ENCODE measurements at places on chromosomes 5 and 9. TPM values are rescaled to one million over a fixed set of nuclear protein-coding genes. Genes with fewer than 3 reads are reported as not detected.

FBXW2 gene
- 48.5 TPM for total RNA-seq

DNA sequence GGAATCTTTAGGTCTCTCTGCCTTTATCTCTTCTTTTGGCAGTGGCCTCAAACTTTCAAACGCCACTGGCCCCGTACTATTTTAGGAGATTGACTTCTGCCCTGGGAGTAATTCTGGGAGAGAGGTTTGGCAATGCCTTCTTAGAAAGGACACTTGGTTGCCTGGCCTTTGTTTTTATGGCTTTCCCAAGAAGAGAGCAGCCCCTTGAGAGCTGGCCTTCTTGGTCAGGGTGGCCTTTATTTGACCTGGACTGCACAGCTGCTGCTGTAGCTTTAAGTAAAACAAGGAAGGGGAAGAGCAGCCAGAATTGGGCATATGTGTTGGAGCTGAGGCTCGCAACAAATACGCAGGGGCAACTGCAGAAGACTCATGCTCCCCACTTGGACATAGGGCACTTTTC is 60.8 kb downstream of the PTPN3 start:
- DNase-seq, result no peak

- no peak for DNase-seq
These were observed 1409.7 kb upstream of the CDH18 start for GRCh38 chr5:21397693-21398092.

GRCh38 chr5:107957051-107957450 is 286.3 kb upstream of the EFNA5 start:
- DNase-seq, result no peak

GRCh38 chr9:68644831-68645230 is 60.2 kb upstream of the PIP5K1B start:
- DNase-seq, result no peak

DNA sequence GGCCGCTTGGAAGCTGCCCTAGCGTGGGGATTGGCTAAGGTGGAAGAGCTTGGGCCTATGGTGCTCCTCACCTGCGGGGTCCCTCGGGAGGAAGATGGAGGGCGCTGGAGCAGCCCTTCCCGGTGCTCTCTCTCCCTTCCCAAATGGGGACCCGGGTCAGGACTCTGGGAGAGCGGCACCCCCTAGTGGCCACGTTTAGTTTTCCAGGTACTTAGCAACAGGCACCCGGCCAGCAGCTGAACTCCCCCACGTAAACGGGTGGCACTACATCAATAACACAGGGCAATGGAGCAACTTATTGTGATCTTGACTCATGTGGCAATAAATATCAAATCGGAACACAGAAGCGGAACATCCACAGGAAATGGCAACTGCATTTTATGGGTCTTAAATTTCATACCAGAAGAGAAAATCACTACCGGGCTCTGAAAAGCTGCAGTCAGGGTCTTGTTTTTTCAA is 316.6 kb downstream of the AGTPBP1 start:
- DNase-seq, result no peak

DNM1 gene
- total RNA-seq, result 68.3 TPM

DNA sequence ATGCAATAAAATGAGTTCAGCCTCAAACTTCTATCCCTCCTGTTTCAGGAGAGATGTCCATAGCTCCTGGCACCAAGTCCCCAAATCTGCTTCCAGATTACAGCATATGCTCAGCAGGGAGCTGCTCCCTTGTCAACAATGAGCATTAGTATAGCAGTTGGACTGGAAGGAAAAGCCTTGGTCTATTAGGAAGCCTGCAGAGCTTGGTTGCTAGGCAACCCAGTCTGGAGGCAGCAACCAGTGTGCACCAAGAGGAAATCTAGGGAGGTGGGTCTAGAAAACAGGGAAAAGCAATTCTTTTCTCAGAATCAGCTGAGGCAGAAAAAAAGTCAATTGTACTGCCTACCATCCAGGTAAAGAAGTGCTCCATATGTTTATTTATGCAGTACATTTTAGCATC is 229.5 kb upstream of the NMUR2 start:
- no peak for DNase-seq

- DNase-seq, result no peak
These were observed 41.3 kb downstream of the FBXO10 start for GRCh38 chr9:37534901-37535300.

ORM2 gene
- total RNA-seq, result not detected

- no peak for DNase-seq
These were observed 5.2 kb downstream of the GRAMD2B start for GRCh38 chr5:126428421-126428820.

GRCh38 chr5:6801236-6801635 is 88.0 kb downstream of the TENT4A start:
- no peak for DNase-seq

DNA sequence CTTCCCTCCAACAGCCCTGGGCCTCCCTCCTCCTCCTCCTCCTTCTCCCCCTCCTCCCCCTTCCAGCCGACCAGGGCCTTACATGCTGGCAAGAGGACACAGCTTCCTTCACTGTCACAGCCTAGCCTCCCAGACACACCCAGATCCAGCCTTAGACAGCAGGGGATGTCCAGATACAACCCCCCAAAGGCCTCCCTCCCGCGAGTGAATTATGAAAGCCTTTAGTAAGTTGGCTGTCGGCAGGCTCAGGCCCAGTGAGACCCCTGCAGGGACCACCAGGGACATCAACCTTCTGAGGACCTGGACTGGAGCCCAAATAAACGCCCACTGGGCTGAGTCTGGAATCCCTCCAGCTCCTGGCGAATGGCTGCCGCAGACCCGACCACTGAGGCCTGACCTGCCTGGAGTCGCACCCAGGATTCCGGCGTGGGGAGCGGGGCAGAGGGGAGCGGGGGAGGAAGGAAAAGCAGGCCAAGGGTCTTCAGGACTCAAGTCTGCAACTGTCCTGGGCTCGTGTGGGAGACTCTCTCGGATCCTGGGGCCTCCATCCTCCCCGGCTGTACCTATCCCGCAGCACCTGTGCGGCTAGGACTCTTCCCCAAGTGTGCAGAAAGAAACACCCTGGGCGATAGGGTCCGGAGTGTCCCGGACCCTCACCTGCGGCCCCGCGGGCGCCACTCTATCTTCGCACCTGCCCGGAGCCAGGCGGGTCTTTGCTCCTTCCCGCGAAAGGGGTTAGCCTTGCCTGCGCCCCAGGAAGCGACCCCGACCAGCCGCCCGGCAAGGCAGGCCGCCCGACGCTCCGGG is 705 bp downstream of the SEPTIN8 start:
- no peak for DNase-seq

DNA sequence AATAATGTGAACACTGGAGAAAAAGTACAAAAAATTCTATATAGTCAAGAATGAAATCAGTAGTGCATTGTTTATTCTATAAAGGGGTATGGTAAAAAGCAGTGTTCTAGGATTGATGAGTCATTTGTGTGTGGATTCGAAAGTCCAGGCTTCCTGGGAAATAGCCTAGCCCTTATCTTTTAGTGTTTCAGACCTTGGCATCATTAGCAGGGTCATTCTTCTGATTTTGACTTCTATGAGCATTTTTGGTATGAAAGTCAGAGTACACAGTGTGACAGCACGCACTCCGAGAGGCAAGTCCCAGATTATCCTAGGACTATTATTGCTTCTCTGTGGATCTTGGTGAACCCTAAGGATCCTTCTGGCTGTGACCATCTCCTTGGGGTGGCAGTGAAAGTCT is 16.9 kb downstream of the PCSK5 start:
- no peak for DNase-seq

DNA sequence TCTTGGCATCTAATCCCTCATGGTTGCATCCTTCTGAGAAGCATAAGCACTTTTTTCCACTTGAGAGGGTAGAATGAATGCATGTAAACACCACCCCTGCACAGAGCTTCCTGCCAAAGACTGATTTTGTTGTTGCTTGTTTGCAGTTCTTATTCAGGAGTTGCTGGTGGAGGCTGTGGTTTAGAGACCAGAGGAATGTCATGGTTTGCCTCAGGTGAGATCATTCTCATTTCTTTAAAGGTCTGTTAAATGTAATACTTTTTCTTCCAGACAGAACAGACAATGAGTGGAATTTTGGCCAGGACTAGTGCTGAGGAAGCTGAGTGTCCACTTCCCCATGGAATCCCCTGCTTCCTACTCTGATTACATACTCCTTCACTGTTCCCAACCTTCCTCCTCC is 3.2 kb upstream of the TNC start:
- DNase-seq, result no peak

DNA sequence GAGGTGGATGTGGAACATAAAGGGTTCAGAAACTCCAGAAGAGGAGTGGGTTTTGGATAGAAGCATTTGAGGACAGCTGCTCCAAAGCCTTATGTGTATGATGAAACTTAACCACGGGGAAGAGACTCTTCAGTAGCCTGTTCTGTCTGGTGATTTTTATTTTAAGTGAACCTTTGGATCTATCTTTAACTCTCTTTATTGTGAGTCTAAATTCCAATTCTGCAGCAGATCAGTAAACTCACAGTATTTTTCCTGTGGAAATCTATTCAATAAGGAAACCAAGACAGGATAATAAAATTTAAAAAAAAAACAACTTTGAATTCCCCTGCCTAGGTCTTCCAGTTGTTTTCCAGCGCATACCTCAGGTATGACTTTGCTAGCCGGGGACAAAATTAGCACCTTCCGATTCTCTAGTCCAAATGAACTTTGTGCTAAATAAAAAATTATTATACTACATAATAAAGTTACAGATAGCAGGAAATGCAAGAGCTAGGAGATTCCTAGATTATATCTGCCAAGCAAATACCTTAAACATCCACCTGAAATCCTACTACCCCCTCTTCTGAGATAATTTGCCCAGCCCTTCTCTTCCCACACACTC is 101.9 kb downstream of the NLN start:
- no peak for DNase-seq

SLC36A3 gene
- not detected for total RNA-seq

DNA sequence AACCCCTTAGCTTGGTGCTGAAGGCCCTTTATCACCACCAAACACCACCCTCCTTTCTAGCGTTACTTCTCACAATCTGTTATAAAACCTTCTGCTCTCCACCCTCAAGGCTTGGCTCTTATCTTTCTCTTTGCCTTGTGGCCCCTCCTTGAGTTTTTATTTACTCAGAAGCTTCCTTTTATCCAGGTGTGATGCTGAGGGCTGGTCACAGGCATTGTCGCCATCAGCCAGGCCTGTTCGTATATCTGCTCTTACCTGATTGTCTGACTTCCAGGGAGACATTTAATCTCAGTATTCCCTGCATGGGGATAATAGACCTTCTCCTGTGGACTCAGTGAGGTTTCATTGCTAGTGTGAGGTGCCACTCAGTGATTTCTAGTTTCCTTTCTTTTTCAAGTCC is 34.2 kb downstream of the MEGF10 start:
- DNase-seq, result no peak

GRCh38 chr5:78776637-78777036 is 128.1 kb upstream of the LHFPL2 start:
- DNase-seq, result no peak

GRCh38 chr5:92518318-92518904 is 1062.6 kb downstream of the NR2F1-AS1 start:
- no peak for DNase-seq

AFAP1L1 gene
- total RNA-seq, result 27.9 TPM

- DNase-seq, result no peak
These were observed at the start of gene EPB41L4A for GRCh38 chr5:112419164-112419985. Gene EPB41L4A, minus strand, starts transcription at chr5:112419277. Its CDS starts 238 bp downstream, at chr5:112419039.

CDH9 gene
- 0.53 TPM for total RNA-seq

GRCh38 chr5:73693573-73694061 is 67.6 kb downstream of the ARHGEF28 start:
- DNase-seq, result no peak

SEMA5A gene
- total RNA-seq, result 78.6 TPM

DNA sequence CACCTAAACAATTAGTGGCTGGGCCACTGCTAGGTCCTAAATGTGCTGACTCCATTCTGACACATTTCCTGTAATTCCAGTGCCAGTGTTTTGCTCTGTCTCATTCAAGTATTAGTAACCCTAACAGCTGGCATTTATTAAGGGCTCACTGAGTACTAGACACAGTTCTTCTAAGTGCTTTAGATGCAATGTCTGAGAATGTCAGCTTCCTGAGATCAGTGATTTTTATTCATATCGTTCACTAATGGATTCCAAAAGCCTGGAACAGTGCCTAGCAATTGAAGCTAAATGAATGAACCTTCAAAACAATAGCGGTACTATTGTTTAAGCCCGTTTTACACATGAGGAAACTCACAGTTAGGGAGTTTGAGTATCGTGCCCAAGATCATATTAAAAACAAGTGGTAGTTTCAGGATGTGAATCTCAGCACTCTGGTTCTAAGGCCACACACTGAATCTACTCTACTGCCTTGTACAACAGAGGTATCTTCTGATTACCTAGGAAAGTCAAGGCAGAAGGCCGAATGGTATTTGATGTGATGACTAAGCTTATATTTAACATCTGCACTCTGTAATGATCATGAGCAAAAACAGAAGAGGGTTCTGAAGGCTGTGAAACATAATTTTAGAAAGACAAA is 304.0 kb downstream of the PJA2 start:
- DNase-seq, result no peak

BTNL3 gene
- total RNA-seq, result not detected

GRCh38 chr9:107465467-107466451 is 23.8 kb downstream of the KLF4 start:
- no peak for DNase-seq

DNA sequence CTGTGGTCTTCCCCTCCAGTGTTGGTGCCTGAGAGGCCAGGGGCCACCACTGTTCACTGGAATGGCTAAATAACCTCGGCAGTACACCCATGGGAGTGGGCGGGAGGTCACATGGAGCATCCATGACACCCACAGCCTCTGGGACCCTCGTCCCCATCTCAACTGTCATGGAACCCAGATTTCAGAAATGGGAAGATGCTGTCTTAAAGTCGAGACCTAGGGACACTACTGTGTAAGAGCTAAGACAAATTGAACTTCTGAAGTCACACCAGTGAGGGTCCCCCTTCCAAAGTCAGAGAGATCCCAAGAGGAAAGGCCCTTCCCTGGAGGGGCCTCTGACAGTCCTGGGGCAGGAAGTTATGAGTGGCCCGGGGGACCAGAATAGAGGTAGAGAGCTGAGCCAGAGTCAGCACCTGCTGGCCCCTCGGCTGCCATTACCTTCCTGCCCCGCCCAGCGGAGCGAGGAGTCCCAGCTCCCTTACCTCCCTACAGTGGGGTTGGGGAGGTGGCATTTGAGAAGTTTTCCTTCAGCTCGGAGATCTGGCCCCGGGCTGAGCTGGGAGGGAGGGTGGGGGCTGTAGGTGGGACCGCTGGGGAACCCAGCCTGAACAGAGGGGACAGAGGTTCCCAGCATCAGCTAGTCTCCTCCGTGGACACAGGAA is 7.6 kb downstream of the BARX1 start:
- no peak for DNase-seq

- DNase-seq, result no peak
These were observed 38.3 kb downstream of the SLC6A3 start for GRCh38 chr5:1406681-1407640.

DNA sequence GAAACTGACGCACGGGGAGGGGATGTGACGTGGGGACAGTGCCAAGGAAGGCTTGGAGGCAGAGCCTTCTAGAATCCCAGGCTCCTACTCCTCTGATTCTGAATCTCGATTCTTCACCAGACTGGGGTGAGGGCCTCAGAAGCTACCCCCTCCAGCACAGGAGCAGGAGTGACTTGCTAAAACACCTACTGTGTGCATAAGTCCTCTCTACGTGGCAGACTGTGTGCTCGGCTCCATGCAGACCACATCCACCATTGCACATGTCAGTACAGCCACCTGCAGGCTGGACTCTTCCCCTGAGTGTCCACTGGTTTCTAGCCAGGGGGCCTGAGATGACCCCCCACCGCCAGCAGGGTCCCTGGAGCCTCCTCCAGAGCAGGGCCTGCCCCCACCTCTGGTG is 71.2 kb upstream of the SARDH start:
- DNase-seq, result no peak

PCDH1 gene
- 21.1 TPM for total RNA-seq

SAPCD2 gene
- total RNA-seq, result 3.2 TPM

- no peak for DNase-seq
These were observed 314.4 kb downstream of the DRD1 start for GRCh38 chr5:175129619-175130018.

Measured in urinary bladder (tissue), 4 donors.